ENCODE measurements at places on chromosomes 7 and 10.

- no peak for DNase-seq
These were observed 181.5 kb downstream of the CFTR start for GRCh38 chr7:117661328-117661727.

GRCh38 chr10:95305606-95306317, 15.0 kb upstream of the PDLIM1 start:
- DNase-seq, result no peak

GRCh38 chr10:131073469-131074035, 238.0 kb downstream of the TCERG1L start:
- no peak for DNase-seq

- no peak for DNase-seq
These were observed 603.5 kb upstream of the NRP1 start for GRCh38 chr10:33938001-33938400.

DNA sequence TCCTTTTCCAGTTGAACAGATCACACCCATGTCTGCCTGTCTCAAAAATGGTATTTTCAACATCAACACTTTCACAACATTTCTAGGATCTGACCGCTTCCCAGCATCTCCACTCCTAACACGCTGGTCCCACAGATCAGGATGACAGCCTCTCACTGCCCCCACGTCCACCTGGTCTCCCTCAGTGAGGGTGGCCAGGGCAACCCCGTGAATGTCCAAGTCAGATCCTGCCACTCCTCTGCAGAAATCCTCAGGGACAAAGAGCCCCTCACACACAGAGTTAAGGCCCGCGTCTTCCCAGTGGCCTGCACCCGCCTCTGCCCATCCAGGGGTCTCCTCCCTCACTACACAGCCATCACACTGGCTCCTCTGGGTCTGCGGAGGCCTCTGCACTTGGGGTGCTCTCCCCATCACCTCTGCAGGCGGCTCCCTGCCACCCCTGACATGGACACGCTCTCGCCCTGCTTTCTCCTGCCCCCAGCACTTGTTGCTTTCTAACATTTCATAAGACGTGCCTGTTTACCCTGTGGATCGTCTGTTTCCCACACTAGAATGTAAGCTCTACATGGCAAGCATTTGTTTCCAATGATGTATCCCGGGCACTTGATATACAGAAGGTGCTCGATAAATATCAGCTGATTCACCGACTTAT, 20.0 kb downstream of the GNA12 start:
- no peak for DNase-seq

GRCh38 chr10:29379208-29379607, 90.3 kb downstream of the LYZL1 start:
- DNase-seq, result no peak

DNA sequence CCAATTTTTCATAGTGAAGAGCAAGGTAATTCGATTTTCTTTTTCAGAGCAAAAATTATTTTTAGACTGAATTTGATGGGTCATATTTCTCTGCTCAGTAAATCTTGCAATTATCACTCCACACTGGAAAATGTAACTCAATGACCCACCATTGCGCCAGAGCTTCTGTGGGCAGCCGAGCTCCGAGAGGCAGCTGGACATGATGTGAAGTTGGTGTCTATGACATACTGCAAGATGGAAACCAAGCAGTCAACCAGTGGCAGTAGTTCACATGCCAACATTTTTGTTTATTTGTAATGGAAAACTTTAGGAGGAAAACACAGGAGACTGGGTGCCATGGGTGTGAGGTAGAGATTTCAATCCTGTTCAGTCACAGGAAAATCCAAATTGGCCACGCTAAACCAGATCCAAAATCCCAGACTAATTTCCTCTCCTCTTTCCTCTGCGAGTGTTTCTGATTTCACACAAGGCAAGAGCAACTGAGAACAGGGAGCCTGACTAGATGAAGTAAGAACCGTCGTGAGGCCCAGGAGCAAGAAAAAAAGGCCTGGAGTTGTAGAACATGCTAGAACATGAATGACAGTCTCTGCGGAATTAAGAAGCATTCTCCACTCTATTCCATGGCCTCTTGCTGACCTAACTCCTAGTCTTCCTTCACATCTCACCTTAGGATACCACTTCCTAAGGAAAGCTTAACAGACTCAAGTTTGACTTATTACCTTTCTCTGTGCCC, 39.3 kb downstream of the CALD1 start:
- no peak for DNase-seq

DNA sequence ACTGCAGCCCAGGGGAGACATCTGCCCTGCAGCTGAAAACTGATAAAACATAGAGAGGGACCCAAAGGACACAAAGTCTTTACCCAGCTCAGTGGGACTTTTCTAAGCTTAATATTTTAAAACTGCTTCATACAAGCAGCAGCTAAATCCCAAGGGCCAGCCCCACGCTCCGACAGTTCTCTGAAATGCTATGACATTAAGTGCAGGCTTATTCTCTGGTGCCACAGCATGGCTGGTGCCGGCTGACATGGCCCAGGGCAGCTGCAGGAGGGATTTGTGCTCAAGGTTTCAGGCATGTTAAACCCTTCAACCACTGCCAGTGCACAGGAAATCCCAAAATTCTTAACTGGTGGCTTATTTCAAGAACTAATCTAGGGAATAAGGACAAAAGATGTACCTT, 170.9 kb downstream of the PARD3 start:
- DNase-seq, result no peak

DNA sequence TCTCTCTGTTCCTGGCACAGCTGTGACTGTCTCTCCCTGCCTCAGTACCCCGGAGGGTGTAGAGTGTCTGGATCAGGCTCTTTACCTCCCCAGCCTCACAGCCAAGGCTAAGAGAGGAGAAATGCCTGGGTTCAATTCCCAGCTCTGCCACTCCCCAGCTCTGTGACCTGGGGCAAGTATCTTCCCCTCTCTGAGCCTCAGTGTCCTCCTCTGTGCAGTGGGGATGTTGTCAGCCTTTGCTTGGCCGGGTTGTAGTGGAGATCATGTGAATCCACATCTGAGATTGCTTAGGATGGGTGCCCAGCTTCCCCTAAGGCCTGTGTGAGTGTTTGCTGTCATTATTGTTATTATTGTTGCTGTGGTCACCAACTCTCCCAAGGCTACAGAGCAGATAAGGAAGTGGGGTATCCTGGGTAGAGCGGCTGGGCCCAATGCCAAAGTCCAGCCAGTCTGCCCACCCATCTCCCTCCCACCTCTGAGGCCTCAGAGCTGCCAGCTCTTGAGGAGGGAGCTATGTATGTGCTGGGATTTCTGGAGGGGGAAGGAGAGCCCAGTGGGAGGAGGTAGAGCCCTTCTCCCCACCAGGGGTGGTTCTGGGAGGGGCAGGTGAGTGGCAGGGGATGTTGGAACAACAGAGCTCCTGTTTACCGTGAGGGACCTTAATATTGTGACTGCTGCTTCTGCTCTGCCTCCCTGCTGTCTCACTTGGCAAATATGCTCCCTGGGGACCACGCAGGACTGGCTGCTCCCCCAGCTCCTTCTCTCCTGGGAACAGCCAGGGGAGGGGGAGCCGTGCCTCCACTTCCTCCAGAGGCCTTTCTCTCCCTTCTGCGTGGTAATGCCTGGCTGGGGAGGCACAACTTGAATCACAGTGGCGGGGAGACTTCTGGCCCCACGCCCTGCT, 170.5 kb downstream of the RPS24 start:
- no peak for DNase-seq

Data from activated CD8-positive, alpha-beta memory T cell treated with anti-CD3 and anti-CD28 coated beads for 4 hours (primary cell).